ENCODE measurements at places on chromosomes 3 and 15.

DNA sequence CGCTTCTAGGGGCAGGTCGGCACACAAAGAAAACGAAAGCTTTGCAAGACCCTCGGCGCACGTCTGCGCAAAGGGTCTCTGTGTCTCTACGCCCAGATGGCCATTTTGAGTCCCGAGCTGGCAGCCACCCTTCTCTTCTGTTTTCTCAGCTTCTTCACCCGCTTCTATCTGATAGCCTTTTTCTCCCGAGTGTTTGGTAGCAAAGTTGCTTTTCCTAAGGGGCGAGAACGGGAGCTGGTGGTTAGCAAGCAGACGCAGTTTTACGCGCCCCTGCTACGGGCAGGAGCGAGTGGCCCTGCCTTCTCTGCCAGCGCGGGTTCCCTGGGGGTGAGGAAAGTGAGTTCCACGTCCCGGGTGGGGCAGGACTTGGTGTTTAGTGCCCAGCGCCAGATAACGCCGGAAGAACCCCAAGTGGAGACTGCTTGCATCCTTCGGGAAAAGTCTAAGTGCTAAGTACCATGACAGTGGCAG is 2.9 kb upstream of the MKRN2 start:
- no peak for DNase-seq

GRCh38 chr3:144822671-144823070 is 851.0 kb downstream of the DIPK2A start:
- DNase-seq: no peak

- DNase-seq: no peak
Observed at GRCh38 chr3:63557912-63558311, 94.6 kb upstream of the SNTN start.

GRCh38 chr3:152232679-152233078 is 36.0 kb upstream of the MBNL1 start:
- no peak for DNase-seq

DNA sequence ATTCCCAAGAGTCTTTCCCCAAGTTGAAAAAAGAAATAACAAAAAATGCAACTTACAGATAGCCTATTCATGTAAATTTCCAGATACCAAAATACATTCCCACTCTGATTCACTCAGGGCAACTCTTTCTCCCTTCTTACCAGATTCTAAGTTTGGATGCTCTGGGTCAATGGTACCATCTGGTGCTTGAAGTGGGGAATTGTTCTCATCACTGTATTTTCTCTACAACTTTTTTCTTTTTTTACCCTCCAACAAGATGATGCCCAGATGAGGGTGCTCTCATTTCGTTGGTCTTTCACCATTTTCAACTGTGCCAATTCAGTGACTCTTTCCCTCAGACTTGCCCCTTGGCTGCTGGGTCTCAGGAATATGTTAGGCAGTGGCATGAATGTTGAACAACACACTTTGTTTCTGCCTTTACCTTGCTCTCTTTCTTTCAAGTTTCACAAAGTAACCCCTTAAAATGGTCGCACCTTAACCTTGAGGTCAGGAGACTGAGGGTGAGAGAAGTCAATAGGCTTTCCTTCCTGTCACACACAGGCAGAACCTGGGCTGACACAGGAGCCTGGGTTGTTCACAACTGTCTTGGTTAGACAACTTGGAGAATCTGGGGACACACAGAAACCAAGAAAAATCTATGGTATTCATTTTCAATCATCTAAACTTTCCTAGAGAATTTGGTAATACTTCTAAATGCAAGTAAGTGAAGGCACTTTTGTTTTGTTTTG is 330.7 kb upstream of the SLCO3A1 start:
- no peak for DNase-seq

DNA sequence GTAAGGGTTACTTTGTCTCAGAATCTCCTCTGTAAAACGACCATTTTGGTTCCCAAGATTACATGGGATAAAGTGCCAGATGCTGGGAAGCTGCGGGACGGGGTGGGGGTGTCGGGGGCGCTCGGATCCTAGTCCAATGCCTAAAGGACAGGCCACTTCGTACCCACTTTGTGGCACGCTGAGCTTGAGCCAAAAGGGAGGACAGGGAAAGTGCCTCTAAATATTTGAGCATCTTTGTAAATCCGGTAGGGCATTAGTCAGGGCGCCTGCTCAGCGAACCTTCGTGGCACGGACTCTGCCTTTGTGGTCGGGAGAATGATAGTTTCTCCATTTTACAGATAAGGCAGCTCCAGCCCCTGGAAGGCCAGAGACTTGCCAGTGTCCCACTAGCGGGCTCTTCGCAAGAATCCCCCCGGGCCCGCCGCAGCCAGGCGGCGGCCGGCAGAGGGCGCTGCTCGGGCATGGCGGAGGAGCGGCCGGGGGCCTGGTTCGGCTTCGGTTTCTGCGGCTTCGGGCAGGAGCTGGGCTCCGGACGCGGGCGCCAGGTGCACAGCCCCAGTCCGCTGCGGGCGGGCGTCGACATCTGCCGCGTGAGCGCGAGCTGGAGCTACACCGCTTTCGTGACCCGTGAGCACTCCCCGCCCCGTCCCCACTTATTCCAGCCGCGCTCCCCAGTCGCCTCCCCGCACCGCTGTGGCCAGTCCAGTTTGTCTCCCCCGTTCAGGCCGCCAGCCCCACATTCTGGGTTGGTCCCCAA is 1.8 kb downstream of the RCCD1 start:
- peak; percentile 41 for DNase-seq

DNA sequence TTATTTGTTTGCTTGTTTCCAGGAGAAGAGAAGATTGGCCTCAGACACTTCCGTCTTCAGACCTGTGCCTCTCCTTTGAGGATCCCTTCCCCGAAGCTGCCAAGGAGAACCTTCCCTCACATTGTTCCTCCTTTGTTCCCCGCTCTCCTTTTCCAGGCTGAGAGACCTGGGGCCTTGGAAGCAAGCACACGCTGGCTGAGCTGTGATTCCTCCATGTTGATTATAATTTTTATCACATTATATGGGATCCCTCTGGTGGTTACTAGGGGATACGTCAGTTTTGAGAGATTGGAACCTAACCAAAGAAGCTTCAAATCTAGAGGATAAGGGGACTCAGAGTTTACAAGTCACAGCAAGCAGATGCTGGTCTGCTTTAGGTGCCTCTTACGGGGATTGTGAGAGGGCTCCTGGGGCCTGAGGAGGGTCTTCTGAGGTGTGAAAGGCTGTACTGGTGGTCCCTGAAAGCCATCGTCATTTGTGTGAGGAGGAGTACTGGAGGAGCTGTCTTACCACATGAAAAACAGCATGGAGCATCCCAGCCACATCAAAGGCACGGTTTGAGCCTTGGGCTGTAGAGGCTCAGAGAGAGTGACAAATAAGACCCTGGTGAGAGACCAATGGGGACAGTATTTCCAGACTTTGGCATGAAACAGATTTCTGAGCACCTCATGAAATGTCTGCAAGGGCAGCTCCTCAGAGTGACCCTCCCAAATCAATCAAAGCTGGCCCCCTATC is 760.1 kb upstream of the CFAP20DC start:
- DNase-seq: no peak

DNA sequence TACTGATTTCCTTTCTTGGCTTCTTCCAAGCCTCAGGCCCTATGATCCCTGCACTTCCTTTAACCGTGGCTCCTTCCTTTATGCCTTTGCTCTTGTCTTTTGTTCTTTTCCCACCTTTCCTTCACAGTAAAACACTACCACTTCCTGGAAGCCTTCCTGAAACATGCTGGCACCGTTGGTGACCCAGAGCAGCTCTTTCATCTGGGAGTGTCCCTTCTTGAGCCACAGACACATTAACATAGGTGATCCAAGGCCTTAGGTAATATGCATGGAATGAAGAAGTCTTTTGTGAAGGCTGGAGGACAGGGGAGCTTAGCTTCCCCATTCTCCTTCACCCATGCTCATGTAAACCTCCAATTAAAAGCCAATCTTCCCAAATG is 39.4 kb downstream of the AMOTL2 start:
- no peak for DNase-seq

DNA sequence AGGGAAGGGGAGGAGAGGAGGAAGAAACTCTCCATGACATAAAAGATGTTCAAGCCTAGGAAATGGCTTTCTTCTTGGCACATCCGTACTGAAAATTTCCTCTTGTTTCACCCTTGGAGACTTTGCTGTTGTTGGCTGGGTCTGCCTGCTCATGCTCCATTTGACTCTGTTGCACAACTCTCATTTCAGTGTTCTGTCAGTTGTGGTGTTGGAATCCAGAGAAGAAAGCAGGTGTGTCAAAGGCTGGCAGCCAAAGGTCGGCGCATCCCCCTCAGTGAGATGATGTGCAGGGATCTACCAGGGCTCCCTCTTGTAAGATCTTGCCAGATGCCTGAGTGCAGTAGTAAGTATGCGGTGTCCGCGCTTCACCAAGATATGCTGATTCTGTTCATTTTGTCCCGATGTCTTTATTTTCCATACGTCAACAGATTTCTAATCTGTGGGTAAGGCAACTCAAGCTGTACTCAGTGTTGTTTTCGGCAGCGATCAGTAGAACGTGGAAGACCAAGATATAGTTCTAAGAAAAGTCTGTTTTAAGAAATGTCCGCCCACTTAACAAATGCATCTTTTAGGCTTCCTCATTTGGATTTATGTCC is 265.2 kb upstream of the GOLGA6L4 start:
- no peak for DNase-seq

DNA sequence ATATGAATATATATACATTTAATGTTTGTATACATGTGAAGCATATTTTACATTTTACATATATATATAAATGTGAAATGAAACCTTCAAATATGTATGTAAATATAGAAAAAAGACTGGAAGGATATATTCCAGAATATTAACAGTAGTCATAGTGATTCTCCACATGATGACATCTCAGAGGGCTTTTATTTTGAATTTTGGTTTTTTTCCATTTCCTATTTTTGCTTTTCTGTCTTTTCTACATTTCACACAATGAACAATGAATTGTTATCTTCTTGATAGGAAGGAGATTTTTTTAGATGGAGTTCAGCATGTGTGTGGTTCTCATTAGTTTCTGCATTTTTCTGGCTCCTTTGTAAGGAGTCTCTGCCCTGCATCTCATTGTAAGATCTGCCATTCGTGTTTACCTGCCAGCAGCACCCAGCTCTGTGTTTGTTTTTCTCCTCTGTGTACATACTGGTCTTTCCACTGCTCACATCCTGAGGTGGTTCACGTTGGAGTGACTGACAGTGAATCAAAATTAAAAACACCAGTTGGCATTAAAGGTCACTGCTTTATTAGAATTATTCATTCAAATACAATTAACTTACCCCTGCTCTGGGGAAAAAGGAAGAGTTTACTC is 425.3 kb upstream of the MDFIC2 start:
- DNase-seq: no peak

DNA sequence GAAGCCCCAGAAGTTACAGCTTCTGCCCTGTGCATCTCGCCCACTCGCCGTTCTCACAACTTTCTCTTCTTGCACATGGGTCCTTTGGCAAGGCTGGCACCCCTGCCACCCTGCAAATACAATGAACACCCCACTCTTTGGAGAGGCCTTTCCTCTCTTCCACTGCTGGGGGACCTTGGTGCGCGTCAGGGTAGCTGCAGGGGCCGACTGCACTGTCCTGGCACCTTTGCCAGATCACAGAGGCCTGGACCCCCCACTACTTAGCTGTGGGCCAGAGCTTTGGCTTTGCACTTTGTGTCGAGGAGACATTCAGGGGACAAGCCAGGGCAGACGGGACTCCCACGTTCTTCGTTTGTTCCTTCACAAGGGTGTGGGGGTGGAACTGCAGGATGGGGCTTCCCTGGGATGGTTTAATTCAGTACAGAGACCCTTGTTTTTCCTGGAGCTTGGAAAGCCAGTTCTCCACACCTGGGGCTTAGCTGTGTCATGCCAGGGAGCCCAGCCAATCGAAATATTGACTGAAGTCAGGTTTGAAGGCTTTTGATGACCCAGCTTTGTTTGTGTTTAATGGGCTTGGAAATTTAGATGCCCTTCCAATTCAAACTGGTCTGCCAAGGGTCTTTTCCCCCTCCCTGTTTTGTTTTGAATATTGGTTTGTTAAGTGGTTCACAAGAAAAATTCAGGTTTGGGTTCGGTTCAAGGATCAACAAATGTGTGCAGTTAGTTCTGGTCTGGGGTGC is 256.1 kb upstream of the TLE3 start:
- no peak for DNase-seq

GRCh38 chr3:126102530-126102951 is 18.6 kb upstream of the SLC41A3 start:
- no peak for DNase-seq

GRCh38 chr3:65972765-65973164 is 66.0 kb downstream of the MAGI1 start:
- no peak for DNase-seq

GRCh38 chr3:65945480-65945879 is 93.2 kb downstream of the MAGI1 start:
- no peak for DNase-seq

DNA sequence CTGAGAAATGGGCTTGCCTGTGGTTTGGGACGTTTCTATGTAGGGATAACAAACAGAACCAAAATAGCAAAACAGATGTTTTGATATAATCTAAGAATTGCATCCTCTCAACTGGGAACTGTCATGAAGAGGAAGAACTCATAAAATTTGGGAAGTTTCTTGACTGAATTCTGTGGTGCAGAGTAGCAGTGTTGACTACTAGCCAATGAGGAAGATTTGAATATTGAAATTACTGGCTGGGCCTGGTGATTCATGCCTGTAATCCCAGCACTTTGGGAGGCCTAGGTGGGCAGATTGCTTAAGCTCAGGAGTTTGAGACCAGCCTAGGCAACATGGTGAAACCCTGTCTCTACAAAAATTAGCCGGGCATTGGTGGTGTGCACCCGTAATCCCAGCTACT is 42.2 kb downstream of the ZNF609 start:
- DNase-seq: no peak

GRCh38 chr3:141383555-141384129 is 15.3 kb downstream of the ZBTB38 start:
- no peak for DNase-seq

- no peak for DNase-seq
Observed at GRCh38 chr3:124492824-124493223, 237.4 kb upstream of the UMPS start.

- no peak for DNase-seq
Observed at GRCh38 chr3:114974387-114974786, 172.7 kb downstream of the ZBTB20 start.
